ENCODE measurements at places on chromosomes 6 and 20.

- peak; percentile 54 for DNase-seq
Measured at GRCh38 chr20:8244637-8245036, 112.6 kb downstream of the PLCB1 start.

- no peak for DNase-seq
Measured at GRCh38 chr20:48411919-48412522, 415.8 kb downstream of the PREX1 start.

GRCh38 chr20:1292620-1293019 is 26.5 kb downstream of the SNPH start:
- DNase-seq, result no peak

GRCh38 chr6:130978660-130979396 is 84.2 kb downstream of the EPB41L2 start:
- DNase-seq, result no peak

DNA sequence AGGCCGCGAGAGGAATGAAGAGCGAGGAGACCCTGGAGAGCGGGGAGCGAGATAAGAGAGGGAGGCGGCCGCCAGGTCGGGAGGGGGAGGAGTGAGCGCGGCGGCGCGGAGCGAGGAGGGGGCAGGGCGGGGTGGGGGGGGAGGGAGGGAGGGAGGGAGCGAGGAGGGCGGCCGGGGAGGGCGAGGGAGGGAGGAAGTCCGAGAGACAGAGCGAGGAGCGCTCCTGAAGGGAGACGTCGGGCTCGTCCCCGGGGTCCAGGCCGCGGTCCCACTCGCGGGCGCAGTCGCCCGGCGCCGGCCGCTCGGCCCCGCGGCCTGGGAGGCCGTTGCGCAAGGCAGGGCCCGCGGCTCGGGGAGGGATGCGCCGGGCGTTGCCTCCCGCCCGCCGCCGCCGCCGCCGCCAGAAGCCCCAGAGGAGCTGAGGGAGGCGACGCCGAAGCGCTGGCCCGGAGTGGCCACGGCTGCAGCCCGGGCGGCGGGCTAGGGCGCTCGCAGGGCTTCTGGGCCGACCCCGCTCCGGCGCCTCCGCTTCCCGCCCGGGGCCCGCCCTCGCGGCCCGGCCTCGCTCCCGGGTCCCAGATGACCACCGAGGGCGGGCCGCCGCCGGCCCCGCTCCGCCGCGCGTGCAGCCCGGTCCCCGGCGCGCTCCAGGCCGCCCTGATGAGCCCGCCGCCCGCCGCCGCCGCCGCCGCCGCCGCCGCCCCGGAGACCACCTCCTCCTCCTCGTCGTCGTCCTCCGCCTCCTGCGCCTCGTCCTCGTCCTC is at the start of gene FOXF2:
TSS of gene FOXF2 (plus strand) at position 208 of the 764 bp plus-strand sequence. CDS start at position 580, 372 bp downstream.
- peak; percentile 21 for DNase-seq

DNA sequence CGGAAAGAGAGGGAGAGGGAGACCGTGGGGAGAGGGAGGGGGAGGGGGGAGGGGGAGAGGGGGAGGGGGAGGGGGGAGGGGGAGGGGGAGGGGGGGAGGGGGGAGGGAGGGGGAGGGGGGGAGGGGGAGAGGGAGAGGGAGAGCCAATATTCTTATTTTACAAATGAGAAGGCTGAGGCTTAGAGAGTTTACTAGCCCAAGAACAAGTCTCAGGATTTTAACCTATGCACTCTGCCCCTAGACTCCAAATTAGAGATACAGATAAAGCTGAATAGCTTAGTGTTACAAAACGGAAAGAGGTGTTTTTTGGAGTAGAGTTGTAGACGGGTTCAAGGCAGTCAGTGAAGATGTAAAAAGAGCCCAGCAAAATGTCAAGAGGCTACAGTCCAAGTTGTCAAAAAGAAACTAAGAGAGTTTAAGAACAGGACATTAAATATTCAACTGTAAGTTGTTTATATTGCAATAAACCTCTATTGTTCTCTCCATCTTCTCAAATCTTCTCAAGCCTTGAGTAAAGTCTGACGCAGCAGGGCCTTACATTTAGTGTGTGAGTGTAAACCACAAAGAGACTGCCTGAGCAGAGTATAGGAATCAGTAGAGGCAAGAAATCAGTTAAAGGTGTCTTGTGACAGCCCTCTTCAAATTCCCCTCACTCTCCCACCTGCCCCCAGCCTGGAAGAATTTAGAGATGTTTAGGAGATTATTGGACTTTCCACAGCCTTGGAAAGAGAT is 34.9 kb upstream of the AKIRIN2 start:
- no peak for DNase-seq
